ENCODE measurements at places on chromosomes 2 and 18. TPM values are rescaled to one million over a fixed set of nuclear protein-coding genes. Genes with fewer than 3 reads are reported as not detected.

DNA sequence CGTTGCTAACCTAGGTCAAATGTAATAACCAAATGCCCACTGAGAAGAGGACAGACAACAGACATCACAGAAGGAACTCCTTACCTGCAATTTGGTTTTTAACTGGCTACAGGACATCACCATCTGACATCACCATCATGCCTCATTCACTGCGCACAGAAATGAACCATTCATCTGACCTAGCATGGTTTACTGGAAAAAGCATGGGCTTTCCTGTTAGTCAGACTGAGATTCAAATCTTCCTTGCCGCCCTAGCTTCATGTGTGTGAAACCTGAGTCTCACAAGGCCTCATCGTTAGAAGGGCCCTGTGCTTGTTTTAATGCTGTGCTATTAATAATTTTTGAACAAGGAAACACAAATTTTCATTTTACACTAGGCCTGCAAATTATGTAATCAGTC is 1.1 kb upstream of the HIBCH start:
- H3K4me1 ChIP-seq = peaks cover 25% of the 10 kb centered on the region
- no peaks in the 10 kb centered on the region for H3K27me3 ChIP-seq
- no peaks in the 10 kb centered on the region for H3K36me3 ChIP-seq
- peak overlapping the region; percentile 97 for H3K27ac ChIP-seq
- H3K4me3 ChIP-seq = no peak overlapping the region
- no peak for DNase-seq

HDLBP gene
- total RNA-seq = 479 TPM

UGT1A5 gene
- not detected for total RNA-seq

- no peak for DNase-seq
- no peak overlapping the region for H3K27ac ChIP-seq
- H3K27me3 ChIP-seq = peaks cover 24% of the 10 kb centered on the region
- H3K4me1 ChIP-seq = no peaks in the 10 kb centered on the region
- H3K36me3 ChIP-seq = no peaks in the 10 kb centered on the region
- no peak overlapping the region for H3K4me3 ChIP-seq
Measured at GRCh38 chr2:223597076-223597475, 5.1 kb downstream of the SCG2 start.

- H3K27me3 ChIP-seq = no peaks in the 10 kb centered on the region
- no peak for DNase-seq
- H3K4me3 ChIP-seq = no peak overlapping the region
- H3K4me1 ChIP-seq = peaks cover 30% of the 10 kb centered on the region
- no peaks in the 10 kb centered on the region for H3K36me3 ChIP-seq
Measured at GRCh38 chr2:234444242-234444730, 52.6 kb downstream of the ARL4C start.

GRCh38 chr2:2238726-2239269 is 92.3 kb downstream of the MYT1L start:
- no peak overlapping the region for H3K27ac ChIP-seq
- no peaks in the 10 kb centered on the region for H3K4me1 ChIP-seq
- H3K36me3 ChIP-seq = no peaks in the 10 kb centered on the region

PASK gene
- total RNA-seq = 26.1 TPM

DNA sequence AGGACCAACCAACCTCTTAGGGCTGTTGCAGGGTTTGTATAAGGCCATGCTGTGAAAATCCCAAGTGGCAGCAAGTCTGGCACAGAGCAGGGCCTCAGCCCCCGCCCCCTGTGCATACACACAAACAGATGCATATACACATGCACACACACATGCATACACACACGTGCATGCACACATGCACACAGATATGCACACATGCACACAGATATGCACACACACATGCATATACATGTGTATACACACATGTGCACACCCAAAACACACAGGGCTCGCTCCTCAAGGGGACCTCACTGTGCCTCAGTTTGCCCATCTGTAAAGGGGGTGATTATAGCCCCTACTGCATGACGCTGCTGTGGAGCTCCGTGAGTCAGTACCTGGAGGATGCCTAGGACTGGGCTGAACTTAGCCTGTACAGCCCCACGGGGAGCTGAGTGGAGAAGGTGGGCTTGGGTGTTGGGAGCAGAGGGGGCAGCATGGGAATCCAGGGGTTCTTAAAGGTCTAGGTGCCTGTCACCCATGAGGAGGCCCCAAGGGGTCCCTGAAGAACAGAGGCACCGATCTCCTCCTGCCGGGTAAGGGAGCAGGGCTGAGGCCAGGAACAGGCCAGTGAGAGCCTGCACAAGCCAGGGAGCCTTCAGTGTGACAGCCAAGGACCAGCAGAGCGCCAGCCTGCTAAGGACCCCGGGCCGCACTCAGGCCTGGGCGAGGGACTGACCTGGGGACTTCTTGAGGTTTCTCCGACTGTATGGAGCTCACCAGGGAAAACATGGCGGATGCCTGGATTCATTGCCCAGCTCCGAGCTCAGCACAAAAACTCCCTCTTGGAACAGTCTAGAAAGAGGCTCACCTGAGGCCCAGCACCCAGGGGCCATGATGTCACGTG is 24.0 kb upstream of the ALPI start:
- no peaks in the 10 kb centered on the region for H3K36me3 ChIP-seq
- DNase-seq = no peak
- no peaks in the 10 kb centered on the region for H3K27me3 ChIP-seq
- no peaks in the 10 kb centered on the region for H3K4me1 ChIP-seq
- H3K4me3 ChIP-seq = no peak overlapping the region

PSMD14 gene
- total RNA-seq = 48.0 TPM

DNA sequence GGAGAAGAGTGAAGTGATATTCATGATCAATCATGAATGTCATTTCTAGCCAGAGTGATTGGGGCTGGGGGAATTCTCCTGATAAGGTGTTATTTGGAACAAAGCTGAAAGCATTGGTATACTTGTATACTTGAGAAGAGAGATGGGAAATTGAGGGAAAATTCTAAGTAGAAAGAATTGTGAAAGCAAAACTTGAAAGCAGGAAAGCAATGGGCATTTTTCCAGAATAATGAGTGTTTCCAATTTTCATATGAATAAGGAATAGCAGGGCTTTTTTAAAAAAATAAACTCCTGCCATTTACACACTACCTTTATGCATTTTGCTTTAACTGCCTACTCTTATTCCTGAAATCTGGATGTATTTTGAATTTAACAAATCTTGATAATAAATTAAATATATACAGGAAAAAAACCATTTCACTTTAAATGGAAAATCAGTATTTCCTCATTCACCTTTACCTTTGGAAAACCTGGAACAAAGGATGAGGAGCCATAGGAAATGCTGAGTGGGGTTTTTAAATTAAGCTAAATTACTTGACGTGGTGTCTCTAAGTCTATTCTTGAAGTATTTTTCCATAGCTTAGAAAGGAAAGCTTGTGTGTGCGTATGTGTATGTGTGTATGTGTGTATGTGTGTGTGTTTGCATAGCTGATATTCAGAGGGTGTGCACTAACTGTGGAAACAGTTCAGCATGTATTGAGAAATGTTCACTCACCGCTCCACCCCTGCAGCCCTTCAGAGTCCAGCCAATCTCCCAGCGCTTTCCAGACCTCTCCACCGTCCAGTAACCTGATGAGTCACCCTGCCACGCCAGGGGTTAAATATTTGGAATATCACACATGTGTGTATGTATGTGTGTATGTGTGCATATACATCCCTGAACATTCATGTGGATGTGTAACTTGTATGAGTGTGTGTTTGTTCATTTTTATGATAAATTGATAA is 427.3 kb downstream of the THSD7B start:
- H3K27ac ChIP-seq = no peak overlapping the region
- no peak overlapping the region for H3K4me3 ChIP-seq
- no peaks in the 10 kb centered on the region for H3K4me1 ChIP-seq
- DNase-seq = no peak
- H3K36me3 ChIP-seq = no peaks in the 10 kb centered on the region

DNA sequence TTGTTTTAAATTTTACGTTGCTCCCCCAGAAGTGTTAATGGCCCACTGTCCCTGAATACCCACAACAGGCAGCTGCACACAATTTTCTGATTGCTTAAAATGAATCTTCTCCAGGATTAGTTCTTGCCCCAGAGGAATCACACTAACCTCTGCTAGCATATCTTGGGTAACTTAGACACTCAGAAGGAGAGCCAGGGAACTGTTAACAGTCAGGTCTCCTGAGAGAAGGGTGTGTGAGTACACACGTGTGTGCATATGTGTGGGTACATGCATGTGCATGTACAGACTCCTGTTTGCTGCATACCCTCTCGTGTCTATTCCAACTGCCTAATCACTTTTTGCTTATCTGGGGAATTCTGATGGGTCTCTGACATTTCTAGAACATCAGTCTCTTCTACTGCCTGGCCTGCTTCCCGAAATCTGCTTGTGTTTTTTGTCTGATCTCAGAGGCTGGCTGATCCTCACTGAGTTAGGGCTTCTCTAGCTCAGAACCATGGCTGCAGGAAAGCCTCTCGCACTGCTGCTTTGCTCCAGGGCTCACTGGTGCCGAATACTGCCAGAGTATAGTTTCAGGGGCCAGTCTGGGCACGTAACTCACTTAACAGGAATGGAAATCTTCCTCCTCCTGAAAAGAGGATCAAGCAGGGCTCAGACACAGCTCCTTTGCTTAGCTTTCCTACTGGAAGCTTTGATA is 62.8 kb downstream of the PRELID3A start:
- no peaks in the 10 kb centered on the region for H3K27me3 ChIP-seq
- H3K4me3 ChIP-seq = no peak overlapping the region
- H3K4me1 ChIP-seq = peaks cover 13% of the 10 kb centered on the region
- peaks cover 1% of the 10 kb centered on the region for H3K36me3 ChIP-seq

ASXL3 gene
- 36.7 TPM for total RNA-seq

GRCh38 chr2:1595274-1595673 is 149.0 kb downstream of the PXDN start:
- H3K4me3 ChIP-seq = no peak overlapping the region
- H3K4me1 ChIP-seq = peaks cover 21% of the 10 kb centered on the region
- no peaks in the 10 kb centered on the region for H3K27me3 ChIP-seq
- H3K36me3 ChIP-seq = no peaks in the 10 kb centered on the region

GRCh38 chr2:72980535-72981217 is 63.4 kb downstream of the EMX1 start:
- H3K27ac ChIP-seq = no peak overlapping the region
- peaks cover 13% of the 10 kb centered on the region for H3K4me1 ChIP-seq
- H3K27me3 ChIP-seq = no peaks in the 10 kb centered on the region

DNA sequence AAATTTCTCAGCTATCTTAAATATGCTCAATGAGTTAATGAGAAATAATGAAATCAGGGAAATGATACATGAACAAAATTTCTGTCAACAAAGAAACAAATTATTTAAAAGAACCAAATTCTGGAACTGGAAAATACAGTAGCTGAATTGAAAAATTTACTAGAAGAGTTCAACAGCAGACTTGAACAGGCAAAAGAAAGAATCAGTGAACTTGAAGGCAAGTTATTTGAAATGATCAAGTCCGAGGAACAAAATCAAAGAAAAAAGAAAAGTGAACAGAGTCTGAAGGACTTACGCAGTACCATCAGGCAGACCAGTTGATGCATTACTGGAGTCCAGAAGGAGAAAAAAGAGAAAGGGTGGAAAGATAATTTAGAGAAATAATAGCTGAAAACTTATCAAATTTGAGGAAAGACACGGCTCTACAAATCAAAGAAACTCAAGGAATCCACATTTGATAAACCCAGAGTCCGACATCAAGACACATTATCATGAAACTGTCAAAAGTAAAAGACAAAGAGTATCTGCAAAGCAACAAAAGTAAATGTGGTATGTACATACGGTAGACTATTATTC is 83.6 kb downstream of the CCDC138 start:
- no peak for DNase-seq
- H3K36me3 ChIP-seq = peaks cover 66% of the 10 kb centered on the region
- no peak overlapping the region for H3K4me3 ChIP-seq

DNA sequence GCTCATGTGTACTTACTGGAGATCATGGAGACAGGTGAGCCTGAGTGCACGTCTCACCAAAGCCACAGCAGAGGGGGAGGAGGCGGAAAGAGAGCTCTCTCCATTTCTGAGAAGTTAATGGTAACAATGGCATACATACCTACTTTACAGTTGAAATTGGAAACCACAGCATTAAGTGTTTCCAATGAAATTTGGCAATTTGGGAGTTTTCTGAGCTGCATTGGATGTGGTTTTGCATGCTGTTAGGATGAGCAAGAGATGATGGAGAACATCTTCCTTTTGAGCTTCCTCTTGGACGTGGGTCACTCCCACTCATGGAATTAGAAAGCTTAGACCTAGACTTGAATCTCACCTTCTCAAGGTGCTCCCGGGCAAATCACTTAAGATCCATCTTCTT is 25.5 kb upstream of the IL37 start:
- no peaks in the 10 kb centered on the region for H3K36me3 ChIP-seq
- peaks cover 2% of the 10 kb centered on the region for H3K27me3 ChIP-seq
- H3K27ac ChIP-seq = no peak overlapping the region
- no peak overlapping the region for H3K4me3 ChIP-seq

All from mesothelial cell of epicardium (in vitro differentiated cells).